ENCODE measurements at places on chromosomes 4 and X.
A peak's percentile ranks its signal among the peaks of the same experiment; 100 is the strongest.

GRCh38 chr4:181877329-181877848 is 365.8 kb upstream of the TENM3 start:
- DNase-seq = no peak

DNA sequence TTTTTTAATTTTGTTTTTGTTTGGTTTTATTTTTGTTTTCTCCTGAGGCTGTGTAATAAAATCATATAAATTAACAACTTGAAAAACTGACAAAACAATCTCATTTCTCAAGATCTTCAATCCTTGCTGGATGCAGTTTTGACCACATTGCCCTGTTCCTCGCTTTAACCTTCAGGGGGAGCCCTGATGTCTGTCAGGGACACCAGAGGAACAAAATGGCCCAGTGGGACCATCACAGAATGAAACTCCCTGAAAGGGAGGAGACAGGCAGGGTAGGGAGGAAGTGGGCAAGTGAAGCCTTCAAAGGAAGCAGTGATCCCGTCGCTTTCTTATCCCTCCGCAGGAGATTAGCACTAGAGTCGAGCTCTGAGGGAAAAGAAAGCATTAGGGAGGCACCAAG is 274.9 kb upstream of the LDB2 start:
- DNase-seq = no peak

DNA sequence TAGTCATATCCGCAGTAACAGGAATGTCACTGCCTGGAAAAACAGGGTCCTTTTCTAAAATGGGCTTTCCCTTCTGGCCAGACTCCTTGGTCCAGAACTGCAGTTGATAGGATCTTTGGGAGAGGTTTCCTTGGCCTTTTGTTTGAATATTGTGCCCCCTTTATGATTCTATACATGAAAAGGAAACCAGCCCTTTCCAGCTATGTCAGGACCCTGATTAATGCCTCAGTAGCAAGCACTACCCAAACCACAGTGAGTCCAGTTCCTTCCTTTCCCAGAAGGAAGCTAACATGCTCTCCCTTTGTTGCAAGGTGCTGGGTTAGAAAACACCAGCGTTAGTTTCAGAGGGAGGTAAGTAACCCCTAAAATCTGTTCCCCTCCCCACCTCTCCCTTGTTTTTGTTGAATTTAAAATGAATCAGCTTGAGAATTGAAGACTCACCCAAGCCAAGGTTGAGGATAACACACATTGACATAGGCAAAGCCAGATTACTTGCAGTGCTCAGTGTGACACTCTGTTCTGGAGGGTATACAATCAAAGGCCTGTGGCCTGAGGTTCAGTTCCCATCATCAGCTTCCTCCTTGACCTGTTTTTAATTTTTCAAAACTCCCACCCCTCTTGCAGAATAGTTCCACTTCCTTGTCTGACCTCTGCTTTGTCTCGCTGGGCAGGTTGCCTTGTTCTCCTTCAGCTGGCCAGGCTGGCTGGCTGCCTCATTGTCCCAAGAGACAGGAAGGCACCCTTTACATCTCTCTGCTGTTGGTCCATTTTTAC is 87.6 kb upstream of the PLAC1 start:
- no peak for DNase-seq

GRCh38 chrX:56618323-56618722 is 54.9 kb downstream of the UBQLN2 start:
- DNase-seq = no peak

GRCh38 chrX:68186552-68187262 is 246.6 kb downstream of the OPHN1 start:
- DNase-seq = no peak

DNA sequence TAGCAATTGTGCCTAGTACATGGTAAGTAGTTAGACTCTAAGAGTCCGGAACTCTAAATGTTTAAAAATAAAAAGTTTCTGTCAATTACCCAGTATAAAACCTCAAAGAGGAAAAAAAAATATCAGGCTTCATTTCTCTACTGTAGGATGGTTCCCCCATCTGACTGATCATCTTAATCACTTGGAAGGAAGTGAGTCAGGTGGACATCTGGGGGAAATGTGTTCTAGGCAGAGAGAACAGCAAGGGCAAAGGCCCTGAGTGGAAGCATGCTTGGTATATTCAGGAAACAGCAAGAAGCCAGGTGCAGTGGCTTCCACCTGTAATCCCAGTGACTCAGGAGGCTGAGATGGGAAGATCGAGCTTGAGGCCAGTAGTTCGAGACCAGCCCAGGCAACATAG is 2.9 kb upstream of the EIF1AX start:
- DNase-seq = no peak

DNA sequence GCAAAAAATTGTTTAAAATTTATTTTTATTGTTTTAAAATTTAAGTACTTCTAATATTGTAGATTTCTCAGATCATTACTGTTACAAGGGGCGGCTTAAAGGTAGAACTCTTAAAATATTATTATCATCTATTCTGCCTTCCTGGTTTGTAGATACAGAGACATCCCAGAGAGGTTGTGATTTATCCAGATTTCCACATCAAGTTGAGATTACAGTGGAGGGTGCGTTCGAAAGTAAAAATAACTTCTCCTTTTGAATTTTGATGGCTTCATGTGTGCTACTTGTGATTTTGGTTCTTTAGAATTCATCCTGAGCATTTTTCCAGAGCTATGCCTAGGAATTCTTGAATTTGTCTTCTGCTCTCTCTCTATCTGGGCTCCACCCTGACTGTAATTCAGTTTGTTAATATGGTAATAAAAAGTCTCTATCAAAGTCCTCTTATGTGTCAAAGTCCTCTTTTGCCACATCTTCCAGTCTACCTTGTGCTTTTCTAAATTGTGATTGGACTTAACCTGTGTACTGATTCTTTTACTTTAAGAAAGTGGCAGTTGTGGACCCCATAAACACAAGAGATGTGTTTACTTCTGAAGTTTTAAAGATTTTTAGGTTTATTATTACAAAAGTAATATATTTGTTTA is 37.2 kb downstream of the CLCN3 start:
- DNase-seq = no peak

DNA sequence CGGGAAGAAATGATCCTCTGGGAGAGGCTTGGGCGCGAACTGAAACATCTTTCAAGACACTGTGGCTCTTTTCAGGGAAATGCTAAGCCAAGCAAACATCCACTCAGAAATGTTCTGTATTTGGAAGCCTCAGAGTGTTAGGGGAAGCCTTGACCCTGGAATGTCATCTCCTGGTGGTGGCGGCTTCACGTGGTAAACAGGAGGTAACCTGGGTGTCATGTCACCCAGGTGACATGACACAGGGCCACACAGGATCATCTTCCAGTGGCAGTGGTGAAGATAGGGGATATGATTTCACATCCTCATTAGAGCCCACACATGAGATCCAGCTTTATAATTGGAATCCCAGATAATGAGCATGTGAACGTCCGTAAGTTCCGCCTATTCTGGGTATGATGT is 140.0 kb downstream of the TBL1X start:
- DNase-seq = no peak

DNA sequence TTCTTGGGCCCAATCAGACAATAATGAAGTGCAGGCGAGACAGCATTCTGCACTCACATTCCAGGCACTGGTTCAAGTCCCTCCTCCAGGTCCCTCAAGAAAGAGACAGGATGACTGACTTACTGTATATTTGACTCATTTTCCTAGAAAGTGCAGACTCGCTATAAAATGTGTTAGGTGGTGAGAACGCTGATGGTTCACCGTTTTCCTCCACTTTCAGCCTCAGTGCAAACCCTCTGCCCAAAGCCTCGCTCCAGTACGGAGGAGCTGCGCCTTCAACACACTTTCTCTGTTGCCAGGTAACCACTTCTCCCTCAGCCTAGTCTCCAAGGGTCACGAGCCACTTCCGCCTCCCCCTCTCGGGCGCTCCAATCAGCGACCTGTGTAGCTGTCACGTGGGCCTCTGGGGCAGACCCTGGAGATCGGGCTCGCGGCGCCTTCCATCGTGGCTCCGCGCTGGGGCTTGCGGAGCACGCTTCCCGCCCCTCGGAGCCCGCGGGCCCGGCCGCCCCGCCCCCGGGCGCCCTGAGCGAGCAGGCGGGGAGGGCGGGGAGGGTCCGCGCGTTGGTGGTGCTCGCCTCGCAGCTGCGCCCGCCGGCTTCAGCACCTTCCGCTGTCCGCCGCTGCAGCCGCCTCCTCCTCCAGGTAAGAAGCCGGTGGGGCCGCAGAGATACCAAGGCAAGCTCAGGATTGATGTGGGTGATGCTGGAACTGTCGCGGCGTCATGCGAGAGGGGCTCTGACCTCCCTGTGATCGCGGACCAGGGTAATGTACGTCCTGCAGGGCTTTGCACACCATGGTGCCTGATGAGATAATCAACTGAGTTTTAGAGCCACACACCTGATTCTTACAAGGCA is at the start of gene WDR17:
Gene WDR17, plus strand, starts transcription at position 407 of the 857 bp plus-strand sequence. CDS start 45,740 bp downstream, outside the sequence.
- peak; percentile 93 for DNase-seq

GRCh38 chr4:61251129-61251528 is 51.0 kb downstream of the ADGRL3 start:
- DNase-seq = no peak

- DNase-seq = no peak
Observed at GRCh38 chrX:110156167-110156754, 153.3 kb downstream of the TMEM164 start.

GRCh38 chr4:183875251-183875825 is 29.8 kb upstream of the STOX2 start:
- DNase-seq = no peak

- DNase-seq = no peak
Observed at GRCh38 chr4:182828360-182829025, 88.7 kb downstream of the DCTD start.

- no peak for DNase-seq
Observed at GRCh38 chrX:20032201-20032600, 41.3 kb upstream of the BCLAF3 start.

DNA sequence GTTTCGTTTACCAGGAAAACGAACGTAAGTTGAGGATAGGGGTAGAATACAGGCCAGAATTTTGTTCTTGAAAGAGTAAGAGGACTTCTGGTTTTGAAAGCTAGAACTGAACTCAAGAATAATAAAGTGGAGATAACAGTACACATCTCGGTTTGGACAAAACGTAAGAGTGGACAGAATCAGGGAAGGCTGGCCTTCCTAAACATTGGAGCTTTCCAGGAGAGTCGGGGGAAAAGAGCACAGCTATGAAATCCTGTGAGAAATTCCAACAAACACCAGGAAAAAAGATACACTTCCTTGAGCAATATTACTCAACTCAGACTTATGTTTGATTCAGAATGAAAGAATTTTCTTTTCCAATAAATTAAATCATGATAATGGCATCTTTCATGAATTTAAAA is 1.2 kb downstream of the CTSO start:
- DNase-seq = no peak

DNA sequence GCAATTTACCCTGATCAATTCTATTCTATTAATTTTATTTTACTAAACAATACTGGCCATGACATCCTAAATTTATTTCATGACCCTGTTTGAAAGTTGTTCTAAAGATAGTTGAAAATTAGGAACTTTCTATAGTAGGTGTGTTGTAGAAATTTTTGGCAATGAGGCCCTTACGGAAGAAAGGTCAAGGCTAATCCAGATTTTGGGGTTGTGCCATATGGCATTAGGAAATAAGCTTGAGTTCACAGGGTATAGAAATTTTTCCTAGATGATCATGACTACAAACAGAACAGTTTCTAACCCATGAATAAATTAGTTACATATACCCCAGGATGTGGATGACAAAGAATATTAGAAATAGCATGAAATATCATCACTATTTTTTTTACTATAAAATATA is 7.8 kb upstream of the ALB start:
- DNase-seq = no peak

- peak; percentile 39 for DNase-seq
Observed at GRCh38 chr4:185656467-185656931, 121.2 kb upstream of the PDLIM3 start.

DNA sequence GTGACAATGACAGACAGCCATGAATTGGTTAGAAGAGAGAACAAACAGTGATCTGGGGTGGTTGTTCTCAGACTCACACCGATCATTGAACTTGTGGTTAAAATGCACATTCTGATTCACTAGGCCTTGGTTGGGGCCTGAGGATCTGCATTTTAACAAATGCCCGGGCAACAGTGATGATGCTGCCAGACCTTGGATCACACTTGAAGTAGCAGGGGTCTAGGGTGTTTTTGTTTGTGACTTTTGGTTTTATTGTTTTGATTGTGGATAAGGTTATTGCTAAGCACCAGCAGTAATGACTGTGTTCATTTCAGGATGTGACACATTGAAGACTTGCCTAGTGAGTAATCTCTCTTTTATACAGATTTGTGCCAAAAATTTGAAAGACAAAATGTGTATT is 36.5 kb downstream of the TXLNG start:
- DNase-seq = no peak

- no peak for DNase-seq
Observed at GRCh38 chr4:47494124-47494430, 9.0 kb downstream of the ATP10D start.

DNA sequence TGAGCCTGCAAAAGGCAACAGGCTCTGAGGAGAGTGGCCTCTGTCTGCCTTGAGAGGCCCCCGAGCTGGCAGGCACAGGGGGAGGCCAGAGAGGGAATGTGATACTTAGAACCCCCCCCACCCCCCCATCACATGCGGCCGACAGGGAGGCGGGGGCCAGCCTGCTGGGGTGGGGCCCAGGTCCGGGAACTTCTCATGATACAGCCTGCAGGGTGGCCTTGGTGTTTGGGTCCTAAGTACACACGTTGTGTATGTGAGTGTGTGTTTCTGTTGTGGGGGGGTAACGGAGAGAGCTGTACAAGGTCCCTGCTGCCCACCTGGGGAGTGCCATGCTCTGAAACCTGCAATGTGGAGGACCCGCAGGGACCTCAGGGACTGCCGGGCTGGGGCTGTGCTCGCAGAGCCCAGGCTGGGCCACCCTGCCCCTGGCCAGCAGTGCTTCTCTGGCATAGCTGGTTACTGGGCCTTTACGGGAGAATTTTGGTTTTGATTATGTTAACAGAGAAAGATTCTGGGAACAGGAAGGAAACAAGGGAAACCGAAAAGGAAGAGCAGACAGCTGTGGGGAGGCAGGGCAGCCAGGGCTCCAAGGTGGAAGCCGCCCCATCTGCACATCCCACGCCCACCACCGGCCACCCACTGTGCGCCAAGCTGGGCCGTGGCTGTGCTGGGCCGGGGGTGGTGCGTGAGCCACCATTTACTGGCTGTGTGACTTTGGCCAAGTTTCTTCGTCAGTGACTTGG is 19.9 kb downstream of the SH3BP2 start:
- DNase-seq = no peak

GRCh38 chrX:40474645-40475044 is 106.1 kb upstream of the ATP6AP2 start:
- DNase-seq = no peak

DNA sequence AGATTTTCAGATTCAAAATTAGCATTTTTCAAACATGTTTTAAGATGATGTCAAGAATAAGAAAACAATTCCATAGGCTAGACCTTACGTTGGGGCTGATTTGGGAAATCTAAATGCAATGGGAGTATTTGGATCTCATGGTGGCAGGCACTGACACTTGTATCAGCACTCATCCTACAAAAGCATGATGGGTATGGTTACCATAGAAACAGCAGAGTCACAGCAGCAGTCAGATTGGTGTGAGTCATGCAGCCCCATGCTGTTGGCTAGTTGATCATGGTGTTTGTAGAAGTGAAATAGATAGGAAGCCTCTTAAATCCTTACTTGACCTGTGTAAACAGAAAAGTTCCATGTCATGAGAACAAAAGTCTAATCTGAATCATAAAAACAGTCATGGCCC is 1637.3 kb upstream of the PABPC4L start:
- no peak for DNase-seq

GRCh38 chrX:47158131-47158530 is 13.1 kb downstream of the RBM10 start:
- DNase-seq = no peak

GRCh38 chrX:15188039-15188438 is 81.8 kb downstream of the ASB9 start:
- DNase-seq = no peak

GRCh38 chr4:55409468-55410171 is 13.9 kb downstream of the TMEM165 start:
- DNase-seq = no peak

GRCh38 chr4:182142176-182143085 is 100.8 kb upstream of the TENM3 start:
- no peak for DNase-seq

Data from hypothalamus (tissue), 51 donors.